GM12864 (cell line): ENCODE measurements at places on chromosomes 5 and 9.

GRCh38 chr5:73921741-73922140 is 295.7 kb downstream of the ARHGEF28 start:
- DNase-seq, result no peak

DNA sequence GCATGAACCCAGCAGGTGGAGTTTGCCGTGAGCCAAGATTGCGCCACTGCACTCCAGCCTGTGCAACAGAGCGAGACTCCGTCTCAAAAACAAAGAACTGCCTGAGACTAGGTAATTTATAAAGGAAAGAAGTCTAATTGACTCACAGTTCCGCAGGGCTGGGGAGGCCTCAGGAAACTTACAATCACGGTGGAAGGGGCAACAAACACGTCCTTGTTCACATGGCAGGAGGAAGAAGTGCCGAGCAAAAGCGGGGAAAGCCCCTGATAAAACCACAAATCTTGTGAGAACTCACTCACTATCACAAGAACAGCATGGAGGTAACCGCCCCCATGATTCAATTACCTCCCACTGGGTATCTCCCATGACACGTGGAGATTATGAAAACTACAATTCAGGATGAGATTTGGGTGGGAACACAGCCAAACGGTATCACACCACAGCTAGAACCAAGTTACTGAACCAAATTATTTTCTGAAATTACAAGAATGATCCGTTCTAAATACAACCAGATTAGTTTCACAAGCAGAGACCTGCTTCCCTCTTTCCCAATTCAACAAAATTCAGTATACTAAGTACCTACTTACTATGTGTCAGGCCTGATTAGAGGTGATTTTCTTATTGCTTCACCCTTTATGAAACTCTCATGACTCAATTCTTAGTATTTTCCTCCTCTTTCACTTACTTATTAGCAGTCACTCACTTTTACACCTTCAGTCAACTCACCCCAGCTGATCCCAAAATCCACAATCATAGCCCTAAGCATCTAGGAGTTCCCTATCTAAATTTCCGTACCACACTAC is 8.4 kb downstream of the UBTD2 start:
- peak; percentile 31 for DNase-seq

DNA sequence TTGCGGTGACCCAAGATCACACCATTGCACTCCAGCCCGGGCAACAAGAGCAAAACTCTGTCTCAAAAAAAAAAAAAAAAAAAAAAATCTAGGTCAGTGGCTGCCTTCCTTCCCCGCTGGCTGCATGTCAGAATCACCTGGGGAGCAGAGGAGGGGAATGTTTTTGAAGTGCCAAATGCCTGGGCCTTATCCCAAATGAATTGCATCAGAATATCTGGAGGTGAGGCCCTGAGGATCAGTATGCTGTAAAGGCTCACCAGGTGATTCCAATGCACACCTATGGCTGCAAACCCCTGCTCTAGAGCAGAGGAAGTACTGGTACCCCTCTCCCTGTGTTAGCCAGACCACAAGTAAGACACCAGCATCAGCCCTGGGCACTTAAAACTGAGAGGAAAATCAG is 44.7 kb upstream of the GABRP start:
- no peak for DNase-seq

GRCh38 chr5:20618340-20618739 is 630.3 kb upstream of the CDH18 start:
- no peak for DNase-seq

DNA sequence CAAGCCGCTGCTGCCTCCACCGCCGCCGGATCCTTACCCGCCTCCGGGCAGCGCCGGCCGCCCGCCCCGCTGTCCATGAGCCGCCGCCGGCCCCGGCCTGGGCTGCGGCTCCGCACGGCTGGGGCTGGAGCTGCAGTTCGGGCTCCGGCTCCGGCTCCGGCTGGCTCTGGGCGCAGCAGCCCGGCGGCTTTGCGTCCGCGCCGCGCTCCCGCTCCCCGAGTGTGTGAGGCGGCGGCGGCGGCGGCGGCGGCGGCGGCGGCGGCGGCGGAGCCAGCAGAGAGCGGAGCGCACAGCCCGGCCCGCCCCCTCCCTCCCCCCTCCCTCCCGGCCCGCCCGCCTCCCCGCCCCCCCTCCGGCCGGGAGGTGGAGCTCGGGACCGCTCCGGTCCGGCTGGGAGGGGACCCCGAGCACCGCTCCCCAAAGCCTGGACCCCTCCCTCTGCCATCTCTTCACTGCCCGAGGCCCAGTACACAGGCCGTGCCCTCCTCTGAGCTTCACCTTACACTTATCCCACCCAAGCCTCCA is at the start of gene PCDH1:
TSS of gene PCDH1 (minus strand) at position 225 of the 525 bp plus-strand sequence. CDS start at position 77, 148 bp downstream.
- DNase-seq, result no peak

GRCh38 chr5:83049370-83049885 is 27.8 kb downstream of the TMEM167A start:
- no peak for DNase-seq

- DNase-seq, result no peak
Measured at GRCh38 chr5:7073666-7074065, 322.3 kb upstream of the ADCY2 start.

DNA sequence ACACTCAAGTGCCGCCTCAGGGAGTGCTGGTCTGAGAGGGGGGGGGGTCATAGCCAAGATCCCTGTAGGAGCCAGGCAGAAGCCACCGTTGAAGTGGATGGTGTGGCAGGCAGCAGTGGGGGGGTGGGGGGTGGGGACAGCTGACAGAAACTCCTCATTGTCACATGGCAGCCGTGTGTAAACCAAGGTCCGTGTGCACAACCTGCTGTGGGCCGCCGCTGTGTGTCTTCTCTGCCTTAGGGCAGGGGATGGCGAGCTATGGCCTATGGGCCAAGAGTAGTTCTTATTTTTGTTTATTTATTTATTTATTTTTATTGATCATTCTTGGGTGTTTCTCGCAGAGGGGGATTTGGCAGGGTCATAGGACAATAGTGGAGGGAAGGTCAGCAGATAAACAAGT is 13.4 kb downstream of the SQSTM1 start:
- no peak for DNase-seq

DNA sequence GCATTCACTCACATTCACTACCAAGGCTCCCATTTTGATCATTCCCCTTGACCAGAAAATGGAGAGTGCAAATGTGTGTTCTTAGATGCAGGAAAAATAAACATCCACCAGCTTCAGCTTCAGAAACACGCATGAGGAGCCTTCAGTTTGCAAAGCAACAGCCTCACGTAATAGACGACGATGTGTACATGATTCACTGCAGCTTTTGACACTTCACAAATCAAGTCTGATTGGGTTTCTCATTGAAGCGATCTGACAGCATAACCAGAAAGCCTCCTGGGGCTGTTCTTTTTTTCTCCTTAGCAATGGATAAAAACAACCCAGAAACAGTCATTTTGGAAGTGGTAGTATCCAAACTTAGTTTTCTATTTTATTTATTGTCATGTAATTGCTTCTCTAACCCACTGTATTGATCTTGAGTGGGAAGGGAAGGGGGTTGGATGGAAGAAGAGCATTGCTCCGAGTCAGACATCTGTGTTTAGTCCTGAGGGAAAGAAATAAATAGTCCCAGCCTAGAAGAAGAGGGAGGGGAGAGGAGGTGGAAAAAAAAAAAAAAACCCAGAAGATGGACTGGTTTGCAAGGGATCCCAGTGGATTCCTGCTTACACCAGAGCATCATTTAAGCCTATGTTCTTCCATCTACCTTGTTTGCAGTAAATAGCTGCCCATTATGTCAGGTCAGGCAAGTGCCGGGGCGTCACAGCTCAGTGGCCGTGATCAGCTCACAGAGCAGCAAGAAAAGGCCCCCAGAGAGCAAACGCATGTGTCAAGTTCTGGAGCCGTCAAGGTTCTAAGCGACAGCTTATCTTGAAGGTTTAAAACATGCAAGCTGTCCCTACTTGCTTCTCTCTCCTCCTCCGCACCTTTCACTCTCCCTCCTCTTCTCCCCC is 190.2 kb upstream of the SNX2 start:
- DNase-seq, result no peak

DNA sequence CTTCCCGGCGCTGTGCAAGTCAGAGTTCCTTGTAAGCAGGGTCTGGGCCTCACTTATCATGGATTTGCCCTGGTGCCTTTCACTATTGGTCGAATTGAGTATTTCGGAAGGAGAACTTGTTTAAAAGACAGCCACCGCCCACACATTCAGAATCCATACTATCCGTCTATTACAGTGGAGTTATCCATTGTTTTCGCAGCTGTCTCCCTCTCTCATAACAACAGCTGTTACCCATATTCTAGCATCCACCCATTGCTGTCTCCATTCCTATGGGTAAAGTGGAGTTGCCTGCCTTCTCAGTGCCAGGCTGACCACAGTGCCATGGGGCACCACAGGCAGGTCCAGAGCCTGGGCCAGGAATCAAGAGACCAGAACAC is 20.2 kb downstream of the FAXDC2 start:
- no peak for DNase-seq

DNA sequence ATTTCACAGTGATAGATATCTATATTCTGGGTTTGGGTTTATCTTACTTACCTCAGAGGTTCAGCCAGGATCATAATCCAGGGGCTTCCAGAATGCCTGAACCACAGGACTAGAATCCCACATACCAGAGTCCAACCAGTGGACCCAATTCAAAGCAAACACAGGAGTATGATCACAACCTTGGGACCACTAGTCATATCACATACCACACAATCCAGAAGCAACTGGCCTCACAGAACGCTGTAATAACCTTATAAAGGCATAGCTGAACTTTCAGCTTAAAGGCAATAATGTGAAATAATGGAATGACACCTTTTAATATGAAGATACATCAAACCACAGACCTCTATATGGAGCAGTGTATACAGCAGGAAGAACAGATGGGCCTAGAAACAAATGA is 25.3 kb downstream of the RAPGEF6 start:
- DNase-seq, result no peak

DNA sequence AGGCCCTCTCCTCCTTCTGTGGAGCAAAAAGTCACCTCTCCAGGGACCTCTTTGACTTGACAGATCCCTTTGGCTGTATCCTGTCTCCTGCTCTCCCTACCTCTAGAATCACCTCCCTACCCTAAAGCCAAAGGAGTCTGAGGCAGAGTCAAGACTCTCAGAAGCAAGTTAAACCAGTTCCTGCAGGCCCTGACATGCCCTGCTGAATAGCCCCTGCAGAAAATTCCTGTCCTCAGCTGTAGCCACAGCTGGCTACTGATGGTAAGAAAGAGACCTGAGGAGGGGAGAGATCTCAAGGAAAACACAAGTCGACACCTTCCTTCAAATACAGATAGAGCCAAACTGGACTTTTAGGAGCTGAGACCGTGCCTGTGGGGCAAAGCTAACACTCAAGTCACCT is 23.7 kb upstream of the UBAP2 start:
- no peak for DNase-seq

DNA sequence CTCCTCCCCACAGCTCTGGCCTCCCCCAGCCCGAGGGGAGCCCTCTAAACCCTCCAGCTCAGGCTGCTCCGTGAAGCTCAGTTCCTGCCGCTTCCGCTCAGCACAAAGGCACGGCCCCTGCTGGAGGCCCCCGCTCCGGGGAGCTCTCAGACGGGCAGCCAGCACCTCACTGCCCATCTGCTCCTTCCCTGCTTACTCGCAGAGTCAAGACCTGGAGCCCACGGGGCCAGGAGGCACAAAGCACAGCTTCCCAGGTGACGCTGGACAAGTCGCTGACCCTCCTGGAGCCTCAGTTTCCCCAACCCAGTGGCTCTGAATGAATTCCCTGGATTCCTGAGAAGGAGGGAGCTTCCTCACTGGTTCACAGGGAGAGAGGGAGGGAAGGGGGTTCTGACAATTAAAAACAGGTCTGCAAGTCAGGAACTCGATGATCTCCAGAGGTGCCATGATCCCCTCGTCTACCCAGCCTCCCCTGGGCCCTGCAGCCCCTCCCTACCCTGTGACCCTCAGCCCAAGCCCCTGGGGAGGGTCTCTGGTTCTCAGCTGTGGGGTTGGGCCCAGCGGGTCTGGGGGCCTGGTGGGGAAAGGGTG is 36.2 kb downstream of the VAV2 start:
- DNase-seq, result no peak

- peak; percentile 43 for DNase-seq
Measured at GRCh38 chr9:89999534-90000370, 394.9 kb downstream of the GADD45G start.

GRCh38 chr5:14266171-14266570 is 123.0 kb downstream of the TRIO start:
- no peak for DNase-seq

- DNase-seq, result no peak
Measured at GRCh38 chr5:127040796-127041520, 10.6 kb upstream of the MARCHF3 start.
